ENCODE measurements at places on chromosomes 2 and 18.

- DNase-seq = no peak
Measured at GRCh38 chr2:119028327-119029174, 86.6 kb downstream of the MARCO start.

GRCh38 chr2:113167115-113167932, 6.4 kb upstream of the PSD4 start:
- no peak for DNase-seq

- no peak for DNase-seq
Measured at GRCh38 chr2:173898996-173899395, 66.2 kb downstream of the SP3 start.

GRCh38 chr18:32299484-32299883, 109.6 kb downstream of the MEP1B start:
- DNase-seq = no peak

DNA sequence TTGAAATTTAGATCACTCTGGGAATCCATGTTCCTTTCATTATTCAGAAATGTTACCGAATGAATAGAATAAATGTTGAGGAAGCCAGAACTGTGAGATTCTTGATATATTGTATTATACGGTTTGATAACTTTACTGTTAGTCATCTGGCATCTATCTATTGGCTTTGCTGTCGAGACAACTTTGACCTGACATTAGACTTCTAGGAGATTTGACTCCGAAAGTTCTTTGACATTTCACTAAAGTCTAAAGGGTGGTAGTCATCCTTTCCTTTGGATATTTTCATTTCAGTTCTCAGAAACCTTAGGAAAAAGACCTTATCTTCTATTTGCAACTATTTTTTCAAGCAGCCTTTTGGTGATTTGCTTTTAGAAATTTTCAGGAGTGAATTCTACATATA, 1.9 kb downstream of the BMPR2 start:
- no peak for DNase-seq

DNA sequence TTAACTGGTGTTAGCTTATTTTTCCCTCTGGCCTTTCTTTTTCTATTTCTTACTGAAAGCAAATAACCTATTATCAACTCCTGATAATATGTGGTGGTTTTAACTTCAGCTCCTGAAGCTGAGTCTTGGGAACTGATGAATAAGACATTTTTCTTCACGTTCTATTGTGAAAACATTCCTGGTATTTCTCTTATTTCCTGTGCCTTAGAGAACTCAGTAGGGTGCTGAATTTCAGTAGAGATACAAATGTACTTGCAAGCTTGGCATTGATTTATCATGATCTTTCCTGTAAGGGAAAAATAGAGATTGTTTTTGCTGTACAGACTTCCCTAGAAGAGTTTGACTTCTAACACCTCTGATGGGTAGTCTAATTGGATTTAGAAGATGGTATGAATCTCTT, 52.8 kb upstream of the DCC start:
- no peak for DNase-seq

DNA sequence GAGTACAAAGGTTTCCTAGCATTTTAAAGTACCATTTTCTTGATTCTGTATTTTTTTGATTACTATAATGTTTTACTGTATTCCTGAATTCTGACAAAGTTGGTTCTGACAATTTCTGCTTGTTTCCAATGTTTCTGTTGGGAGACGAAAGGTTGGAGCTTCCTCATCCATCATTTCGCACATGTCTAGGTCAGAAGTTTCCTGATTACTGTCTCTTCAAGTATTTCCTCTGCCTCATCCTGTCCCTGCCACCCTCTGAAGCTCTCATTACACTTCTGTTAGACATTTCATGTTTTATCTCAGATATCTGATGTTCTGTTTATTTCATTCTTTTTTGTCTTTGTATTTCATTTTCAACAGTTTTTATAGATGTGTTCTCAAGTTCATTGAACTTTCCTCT, 895.8 kb downstream of the TSN start:
- no peak for DNase-seq

DNA sequence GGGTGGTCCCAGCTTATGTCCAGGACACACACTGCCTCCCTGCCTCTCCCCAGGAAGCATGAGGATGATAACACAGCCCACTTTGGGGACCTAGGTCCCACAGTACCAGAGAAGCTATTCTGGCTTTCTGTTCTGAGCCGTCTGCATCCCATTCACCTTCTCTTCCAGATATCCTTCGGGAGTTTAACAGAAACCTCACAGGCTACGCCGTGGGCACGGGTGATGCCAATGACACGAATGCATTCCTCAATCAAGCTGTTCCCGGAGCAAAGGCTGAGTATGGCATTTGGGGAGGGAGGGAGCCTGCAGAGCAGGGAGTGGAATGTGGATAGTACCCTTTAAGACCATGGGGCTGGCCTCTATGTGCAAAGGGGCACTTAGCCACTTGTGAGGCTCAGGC, 102.6 kb downstream of the PLB1 start:
- DNase-seq = no peak

DNA sequence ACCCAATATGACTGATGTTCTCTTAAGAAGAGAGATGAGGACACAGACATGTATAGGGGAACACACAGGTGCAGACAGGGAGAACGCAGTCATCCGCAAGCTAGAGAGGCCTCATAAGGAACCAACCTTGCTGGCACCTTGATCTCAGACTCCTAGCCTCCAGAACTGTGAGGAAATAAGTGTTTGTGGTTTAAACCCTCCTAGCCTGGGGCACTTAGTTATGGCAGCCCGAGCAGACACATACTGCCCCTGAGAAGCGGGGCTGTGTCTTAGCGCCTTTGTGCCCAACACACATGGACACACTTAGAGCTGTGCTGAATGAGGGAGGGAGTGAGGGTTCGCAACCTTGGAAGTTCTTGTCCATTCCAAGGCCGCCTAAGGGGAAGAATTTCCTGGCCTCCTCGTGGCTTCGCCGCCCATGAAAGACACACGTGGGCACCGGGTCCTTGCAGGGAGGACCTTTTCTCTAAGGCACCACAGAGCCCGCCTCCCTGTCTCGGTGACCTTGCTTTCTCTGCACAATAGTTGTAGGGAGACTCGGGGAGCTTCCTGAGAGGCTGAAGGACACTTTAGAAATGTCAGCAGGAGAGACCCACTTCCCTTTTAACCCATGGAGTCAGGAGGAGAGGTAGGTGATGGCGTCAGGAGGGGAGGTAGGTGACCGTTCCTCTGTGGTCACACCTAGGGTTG, 224.5 kb upstream of the HDAC4 start:
- no peak for DNase-seq

GRCh38 chr18:56083097-56083521, 495.1 kb upstream of the TCF4 start:
- DNase-seq = no peak

- DNase-seq = no peak
Measured at GRCh38 chr2:235677937-235678336, 184.1 kb downstream of the AGAP1 start.

DNA sequence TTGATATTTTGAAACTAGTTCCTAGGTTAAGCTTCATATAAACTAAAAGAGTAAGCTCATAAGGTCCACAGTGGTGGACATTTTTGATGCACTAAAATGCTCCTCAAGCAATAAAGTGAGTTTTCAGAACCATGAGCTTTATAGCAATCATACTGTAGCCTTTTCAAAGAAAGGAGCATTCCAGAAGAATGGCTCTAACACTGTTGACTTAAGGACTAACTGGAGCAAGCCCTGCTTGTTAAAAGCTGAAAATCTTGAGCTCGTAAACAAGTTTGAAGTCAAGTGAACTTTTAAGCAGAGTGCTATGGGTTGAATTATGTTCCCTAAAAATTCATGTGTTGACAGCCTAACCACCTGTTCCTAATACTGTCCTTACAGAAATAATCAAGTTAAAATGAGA, 38.0 kb downstream of the KYNU start:
- DNase-seq = no peak

DNA sequence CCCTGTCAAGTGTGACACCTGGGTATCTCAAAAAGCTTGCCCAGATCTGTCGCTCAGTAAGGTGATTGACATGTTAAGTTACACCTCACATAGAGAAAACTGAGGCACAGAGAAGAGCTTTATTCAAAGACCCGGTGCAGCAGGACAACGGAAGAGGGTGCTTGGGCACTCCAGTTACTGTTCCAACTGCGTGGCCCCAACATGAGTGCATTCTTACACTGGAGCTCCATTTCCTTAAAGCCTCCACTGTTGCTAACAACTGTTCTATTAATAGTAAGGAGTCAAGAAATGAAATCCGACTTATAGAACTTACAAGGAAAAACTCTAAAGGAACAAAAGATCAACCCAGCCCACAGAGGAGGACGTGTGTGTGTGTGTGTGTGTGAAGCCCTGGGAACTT, 54.8 kb upstream of the REV1 start:
- no peak for DNase-seq

DNA sequence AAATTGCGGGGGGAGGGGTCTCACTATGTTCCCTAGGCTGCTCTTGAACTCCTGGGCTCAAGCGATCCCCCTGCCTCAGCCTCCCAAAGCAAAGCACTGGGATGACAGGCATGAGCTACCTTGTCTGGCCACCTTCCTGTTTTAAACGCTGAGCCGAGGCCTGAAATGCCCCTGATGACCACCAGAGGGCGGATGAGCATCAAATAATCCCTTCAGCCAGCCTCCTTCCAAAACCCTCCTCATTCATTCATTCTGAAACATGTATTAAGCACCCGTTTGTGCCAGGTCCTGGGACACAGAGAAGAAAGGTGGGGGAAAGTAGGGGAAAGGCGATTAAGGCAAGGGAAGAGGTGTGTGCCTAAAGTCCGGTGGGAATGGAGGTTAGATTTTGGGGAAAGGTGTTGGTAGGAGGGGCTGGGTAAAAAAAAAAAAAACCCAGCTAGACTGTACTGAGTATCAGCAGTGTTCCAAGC, 30.7 kb upstream of the PTMA start:
- DNase-seq = peak; percentile 65

GRCh38 chr18:32290810-32291209, 101.0 kb downstream of the MEP1B start:
- no peak for DNase-seq

DNA sequence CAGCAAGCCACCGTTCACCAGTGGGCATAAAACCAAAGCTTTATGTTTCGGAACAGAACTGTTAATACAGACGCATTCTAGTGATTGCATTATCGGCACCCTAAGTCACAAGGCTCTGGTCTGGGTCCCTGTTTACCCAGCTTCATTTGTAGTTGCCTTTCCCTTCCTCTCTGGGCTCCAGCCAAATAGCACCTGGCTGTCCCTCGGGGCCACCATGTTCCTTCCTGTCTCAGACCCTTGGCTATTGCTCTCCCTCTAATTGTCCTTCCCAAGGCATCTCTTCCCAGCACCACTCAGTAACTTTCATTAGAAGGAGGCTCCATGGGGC, 75.3 kb downstream of the SDC1 start:
- no peak for DNase-seq

GRCh38 chr2:241511091-241511741, 2.8 kb upstream of the STK25 start:
- DNase-seq = no peak

DNA sequence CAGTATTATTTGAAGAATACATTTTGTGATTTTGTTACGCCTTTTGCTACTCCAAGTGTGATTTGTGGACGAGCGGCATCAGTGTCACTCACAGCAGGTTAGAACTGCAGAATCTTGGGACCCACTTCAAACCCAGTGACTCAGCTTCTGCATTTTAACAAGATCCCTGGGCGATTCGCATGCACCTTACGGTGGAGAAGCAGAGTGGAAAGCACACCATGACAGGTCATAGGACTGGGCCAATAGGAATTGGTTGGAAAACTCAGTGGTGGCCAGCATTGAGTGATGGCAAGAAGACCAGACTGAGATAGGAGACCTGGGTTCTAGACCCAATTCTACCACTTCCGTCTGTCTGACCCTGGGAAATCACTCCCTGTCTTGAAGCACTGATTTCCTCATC, 26.3 kb downstream of the CTLA4 start:
- no peak for DNase-seq

DNA sequence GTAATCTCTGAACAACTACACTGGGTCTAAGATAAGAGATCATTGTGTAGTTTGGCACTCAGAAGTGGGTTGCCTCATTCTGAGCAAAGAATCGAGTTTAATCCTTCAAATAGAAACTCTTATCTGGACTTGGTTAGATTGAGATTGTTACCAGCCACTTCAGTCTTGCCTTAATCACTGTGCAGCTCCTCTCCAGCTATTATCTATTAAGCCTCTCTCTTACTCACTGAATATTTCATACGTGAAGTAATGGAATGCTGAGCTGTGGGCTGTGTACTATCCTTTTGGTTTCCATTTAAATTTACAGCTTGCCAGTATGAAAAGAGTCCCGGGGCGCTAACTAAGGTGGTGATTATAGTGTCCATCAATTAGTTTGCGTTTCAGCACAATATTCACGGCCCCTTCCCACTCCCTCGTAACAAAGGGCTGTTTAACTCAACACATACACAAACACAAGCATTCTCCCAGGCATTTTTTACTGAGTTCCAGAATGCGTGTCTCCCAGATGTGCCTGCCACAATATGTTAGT, 65.7 kb upstream of the NCKAP5 start:
- no peak for DNase-seq

GRCh38 chr2:236306825-236307540, 42.8 kb upstream of the ASB18 start:
- no peak for DNase-seq

DNA sequence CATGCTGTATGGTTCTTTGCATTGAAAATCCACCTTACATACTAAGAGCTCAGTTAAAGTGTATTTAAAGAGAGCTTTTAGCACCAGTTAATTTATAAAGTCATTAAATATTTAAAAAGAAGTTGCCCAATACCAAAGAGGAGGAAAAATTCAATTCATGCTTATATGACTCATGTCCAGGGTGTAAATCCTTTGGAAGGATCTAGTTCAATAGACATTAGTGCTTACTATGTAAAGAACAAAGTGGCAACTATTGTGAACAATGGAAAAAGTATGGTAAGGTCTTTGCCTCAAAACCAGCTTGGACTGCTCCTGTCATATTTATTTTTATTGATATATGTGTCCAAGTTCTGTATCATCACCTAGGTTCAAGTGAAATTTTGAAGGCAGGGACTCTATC, 90.5 kb downstream of the SCN9A start:
- no peak for DNase-seq

DNA sequence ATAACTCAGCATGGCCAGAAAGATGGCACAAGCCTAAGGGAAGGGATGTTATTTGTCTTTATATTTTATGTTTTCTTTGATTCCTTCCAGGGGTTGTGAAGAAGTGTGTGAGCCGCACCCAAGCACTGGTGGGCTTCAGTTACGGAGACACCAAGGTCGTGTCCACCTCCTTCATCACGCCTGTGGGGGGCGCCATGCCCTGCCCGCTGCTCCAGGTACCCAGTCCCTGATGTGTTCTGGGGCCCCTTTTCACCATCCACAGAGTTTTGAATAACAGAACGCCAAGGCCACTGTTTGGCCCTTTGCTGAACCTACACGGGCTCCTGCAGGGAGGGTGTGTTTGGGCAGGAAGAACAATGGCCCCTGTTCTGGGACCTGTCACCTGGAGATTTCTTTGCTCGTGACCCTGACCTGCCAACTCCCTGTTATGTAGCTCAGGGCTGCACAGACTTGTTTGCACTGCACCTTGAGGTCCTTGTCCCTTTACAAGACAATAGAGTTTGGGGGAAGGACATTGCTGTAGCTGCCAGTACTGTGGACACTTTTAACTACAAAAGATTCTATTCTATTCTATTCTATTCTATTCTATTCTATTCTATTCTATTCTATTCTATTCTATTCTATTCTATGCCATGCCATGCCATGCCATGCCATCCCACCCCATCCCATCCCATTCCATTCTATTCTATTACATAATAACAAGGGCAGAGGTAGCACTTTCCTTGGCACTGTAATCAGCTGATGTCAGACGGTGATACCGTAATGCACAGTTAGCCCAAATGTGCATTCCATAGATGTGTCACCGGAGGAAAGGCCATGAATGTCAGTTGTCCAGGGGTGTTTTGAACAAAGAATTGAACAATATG, 48.2 kb upstream of the CNGA3 start:
- no peak for DNase-seq

- no peak for DNase-seq
Measured at GRCh38 chr2:201909961-201910361, 103.6 kb downstream of the CDK15 start.
